Activated CD4-positive, alpha-beta T cell treated with anti-CD3 and anti-CD28 coated beads, Interleukin-10, Interleukin-2, amounts not matched to agents 100 ng/mL and 50 ng/mL, durations not matched to agents 16 hours and 8 hours (primary cell): ENCODE measurements at places on chromosomes 16 and 17.
A peak's percentile ranks its signal among the peaks of the same experiment; 100 is the strongest.

DNA sequence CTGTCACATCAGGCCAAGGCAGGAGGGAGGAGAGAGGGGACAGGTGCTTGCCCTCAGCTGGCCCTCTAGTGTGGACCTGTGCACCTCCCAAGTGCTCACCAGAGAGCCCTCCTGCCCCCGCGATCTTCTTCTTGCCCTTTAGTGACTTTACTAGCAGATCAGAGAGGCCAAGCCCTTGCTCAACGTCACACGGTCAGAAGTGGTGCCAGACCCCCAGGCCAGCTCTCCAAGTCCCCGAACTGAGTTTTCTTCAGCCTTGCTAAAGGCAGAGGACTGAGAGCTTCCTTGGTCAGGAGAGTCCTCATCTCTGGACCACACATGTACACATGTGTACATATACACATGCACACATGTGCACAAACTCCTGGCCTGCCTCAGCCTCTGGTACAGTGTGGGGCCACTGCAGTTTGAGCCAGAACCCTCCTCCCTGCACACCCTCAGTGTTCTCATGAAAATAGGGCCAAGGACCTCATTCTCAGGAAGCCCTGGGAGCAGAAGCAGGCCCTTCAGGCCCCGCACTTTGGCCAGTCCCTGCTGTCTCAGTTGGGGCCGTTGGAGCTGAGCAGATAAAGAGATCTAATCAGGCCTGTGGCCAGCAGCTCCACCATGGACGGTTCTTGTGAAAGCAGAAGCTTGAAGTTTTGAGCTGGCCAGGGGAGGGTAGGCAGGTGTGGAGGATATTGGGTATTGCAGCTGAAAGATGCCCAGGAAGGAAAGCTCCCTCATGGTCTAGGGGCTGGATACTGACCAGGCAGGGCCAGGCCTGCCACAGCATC lies 7.4 kb upstream of the EPX start:
- DNase-seq = no peak

DNA sequence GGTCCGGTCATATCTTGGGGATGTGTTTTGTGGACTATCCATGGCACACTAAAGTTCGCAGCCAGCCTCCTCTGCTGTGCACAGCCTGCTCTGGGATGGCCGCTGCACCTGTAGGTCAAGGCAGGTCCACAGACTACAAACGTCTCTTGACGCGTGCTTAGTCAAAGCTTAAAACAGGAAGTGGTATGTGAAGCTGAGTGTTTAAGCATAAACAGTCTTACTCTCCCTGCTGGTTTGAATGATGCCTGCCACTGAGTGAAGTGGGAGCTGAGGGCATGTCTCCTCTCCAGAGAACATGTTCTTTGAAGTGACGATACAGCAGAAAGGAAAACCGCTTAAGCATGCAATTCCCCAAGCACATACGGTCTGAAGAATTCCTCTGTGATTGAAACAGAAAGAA lies 365.6 kb downstream of the SLC39A11 start:
- DNase-seq = peak; percentile 83

GRCh38 chr16:53925526-53925925 lies 221.6 kb downstream of the FTO start:
- DNase-seq = no peak

DNA sequence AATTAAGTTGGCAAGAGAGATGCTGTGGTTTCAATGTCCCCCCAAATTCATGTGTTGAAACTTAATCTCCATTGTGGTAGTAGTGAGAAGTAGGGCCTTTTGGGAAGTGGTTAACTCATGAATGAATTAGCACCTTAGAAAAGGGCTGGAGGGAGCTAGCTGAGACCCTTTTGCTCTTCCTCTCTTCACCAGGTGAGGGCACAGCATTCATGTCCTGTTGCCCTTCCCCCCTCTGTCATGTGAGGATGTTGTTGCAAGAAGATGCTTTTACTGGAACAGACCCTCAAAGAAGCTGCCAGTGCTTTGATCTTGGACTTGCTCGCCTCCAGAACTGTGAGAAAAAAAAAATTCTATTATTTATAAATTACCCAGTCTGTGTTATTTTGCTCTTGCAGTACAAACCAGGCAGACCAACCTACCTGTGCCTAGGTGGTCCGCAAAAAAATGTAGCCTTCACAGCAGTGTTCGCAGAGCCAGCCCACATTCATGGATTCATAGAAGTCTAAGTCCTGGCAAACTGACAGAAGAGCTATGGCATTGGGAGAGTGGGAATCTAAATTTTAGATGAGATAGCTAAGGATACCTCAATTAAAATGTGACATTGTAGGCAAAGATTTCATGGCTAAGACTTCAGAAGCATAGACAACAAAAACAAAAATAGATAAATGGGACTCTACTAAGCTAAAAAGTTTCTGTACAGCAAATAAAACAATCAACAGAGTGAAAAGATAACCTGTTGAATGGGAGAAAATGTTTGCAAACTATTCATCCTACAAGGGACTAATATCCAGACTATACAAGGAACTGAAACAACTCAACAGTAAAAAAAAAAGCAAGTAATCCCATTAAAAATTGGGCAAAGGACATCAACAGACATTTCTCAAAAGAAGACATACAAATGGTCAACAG lies 32.0 kb upstream of the ABCA5 start:
- DNase-seq = peak; percentile 6
